ENCODE measurements at places on chromosomes 1 and 21. TPM values are rescaled to one million over a fixed set of nuclear protein-coding genes. Genes with fewer than 3 reads are reported as not detected.

GRCh38 chr1:55604749-55605148 lies 389.6 kb upstream of the USP24 start:
- H3K27me3 ChIP-seq = peaks cover 2% of the 10 kb centered on the region
- peaks cover 7% of the 10 kb centered on the region for H3K4me1 ChIP-seq
- no peak overlapping the region for H3K27ac ChIP-seq
- H3K4me3 ChIP-seq = no peak overlapping the region
- peaks cover 8% of the 10 kb centered on the region for H3K36me3 ChIP-seq
- DNase-seq = no peak

- H3K36me3 ChIP-seq = no peaks in the 10 kb centered on the region
- H3K4me1 ChIP-seq = no peaks in the 10 kb centered on the region
- DNase-seq = no peak
Observed at GRCh38 chr1:193312432-193312831, 126.0 kb upstream of the B3GALT2 start.

GRCh38 chr1:55000110-55001085 lies 1.7 kb downstream of the BSND start:
- H3K27me3 ChIP-seq = peaks cover 21% of the 10 kb centered on the region
- no peak overlapping the region for H3K4me3 ChIP-seq
- H3K36me3 ChIP-seq = no peaks in the 10 kb centered on the region
- H3K27ac ChIP-seq = no peak overlapping the region
- peaks cover 13% of the 10 kb centered on the region for H3K4me1 ChIP-seq

The CLCC1 gene
- 36.3 TPM for total RNA-seq

The CRB1 gene
- not detected for total RNA-seq

Measured in HFFc6 (cell line).